Adrenal gland (tissue), 19 donors: ENCODE measurements at places on chromosomes 3 and 15.

- no peak for DNase-seq
Measured at GRCh38 chr15:100463515-100463914, 65.2 kb downstream of the CERS3 start.

DNA sequence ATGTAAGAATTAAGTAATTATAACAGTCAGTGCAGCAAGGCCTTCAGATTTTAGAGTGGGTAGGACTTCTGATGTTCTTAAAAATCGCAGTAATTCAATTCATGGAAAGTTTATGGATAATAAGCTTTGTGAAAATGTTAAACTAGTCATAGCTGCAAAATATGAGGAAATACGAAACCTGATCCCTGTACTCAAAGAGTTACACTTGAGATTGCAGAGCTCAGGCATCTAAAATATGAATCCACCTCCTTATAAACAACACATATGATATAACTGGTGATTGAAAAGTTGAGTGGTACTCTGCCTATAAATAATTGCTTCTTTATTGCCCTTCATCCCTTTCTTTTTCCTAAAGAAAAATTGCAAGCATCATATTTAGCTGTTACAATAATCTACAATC is 473.3 kb downstream of the OTOL1 start:
- DNase-seq = no peak

DNA sequence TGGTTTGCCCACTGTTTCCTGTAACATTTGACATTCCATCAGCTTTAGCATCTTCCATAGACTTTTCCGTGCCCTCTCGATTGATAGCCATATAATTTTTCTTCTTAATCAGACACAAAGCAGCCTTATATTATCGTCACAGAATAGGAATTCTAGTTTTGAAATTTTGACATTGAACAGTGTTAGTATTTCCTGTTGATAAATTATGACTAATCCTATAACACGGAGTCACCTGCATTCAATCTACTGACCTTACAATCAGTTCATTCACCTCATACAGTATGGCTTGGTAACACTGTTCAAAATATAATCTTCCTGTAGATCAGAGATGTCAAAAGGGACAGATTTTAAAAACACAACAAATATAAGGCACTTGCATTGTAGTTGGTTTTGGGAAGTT is 423.7 kb downstream of the C3orf38 start:
- DNase-seq = no peak

DNA sequence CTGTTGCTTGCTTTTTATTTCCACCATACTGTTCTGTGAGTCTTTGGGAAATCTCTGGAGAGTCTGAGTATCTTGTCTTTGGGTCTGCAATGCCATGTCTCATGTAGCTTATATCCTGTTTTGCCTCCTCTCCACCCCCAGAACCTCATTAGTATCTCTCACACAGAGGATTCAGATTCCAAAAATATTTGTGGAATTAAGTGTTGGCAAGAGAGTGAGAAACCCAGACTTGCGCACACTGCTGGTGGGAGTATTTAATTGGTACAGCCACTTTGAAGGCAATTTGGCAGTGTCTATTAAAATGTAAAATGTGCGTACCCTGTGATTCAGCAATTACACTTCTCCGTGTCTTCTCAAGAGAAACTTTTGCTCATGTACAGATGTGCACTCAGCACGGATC is 68.6 kb downstream of the ZNF621 start:
- DNase-seq = no peak

DNA sequence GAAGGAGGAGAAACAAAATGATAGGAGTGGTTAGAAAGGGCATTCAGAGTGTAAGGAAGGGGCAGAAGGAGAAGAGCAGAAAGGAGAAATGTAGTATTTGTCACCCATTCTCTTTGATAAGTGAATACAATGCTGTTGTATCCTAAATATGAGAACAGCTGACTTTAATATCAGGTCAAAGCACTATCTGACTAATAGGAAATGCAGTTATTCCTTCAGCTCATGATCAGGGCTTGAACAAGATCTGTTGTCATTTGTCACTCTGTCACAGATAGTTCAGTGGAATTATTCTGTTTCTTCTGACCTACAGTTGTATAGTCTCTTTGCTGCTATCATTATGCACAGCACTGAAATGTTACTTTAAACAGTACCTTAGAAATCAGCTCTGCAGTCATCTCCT is 149.4 kb downstream of the FRMD5 start:
- DNase-seq = no peak

DNA sequence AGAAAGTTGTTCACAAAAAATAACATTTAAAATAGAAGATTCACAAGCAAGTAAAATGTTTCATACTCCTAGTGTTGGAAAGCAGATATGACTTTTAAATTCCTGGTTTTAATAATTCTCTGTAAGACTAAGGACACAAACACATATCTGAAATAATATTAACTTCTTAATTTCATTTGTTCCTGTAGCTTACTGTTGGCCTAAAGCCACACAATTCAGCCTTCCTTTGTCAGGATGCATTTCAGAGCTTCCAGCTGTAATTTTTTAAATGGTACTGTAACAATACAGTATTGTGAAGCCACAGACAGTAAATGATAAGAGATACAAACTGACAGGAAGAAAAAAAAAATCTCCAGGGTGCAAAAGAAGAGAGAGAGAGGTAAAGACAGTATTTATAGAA is 84.2 kb downstream of the TMCC1 start:
- DNase-seq = no peak

GRCh38 chr15:71802770-71803169 is 7.6 kb upstream of the NR2E3 start:
- no peak for DNase-seq

DNA sequence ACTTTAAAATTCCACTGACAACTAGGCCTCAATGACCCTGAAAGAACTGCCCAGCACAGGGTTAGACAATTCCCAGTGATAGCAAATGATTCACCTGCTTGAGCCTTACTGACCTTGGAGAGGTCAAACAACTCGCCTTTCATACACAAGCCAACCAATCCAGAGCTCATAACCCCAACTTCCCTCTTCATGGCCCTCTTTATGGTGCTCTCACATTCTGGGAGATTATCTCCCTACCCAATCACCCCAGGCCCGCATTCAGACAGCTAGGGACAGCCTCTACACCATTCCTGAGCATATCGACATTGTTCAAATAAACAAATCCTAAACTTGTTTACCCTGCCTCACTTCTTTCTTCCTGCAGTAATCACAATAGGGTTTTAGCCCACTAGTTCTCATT is 32.2 kb upstream of the COLQ start:
- DNase-seq = peak; percentile 25

DNA sequence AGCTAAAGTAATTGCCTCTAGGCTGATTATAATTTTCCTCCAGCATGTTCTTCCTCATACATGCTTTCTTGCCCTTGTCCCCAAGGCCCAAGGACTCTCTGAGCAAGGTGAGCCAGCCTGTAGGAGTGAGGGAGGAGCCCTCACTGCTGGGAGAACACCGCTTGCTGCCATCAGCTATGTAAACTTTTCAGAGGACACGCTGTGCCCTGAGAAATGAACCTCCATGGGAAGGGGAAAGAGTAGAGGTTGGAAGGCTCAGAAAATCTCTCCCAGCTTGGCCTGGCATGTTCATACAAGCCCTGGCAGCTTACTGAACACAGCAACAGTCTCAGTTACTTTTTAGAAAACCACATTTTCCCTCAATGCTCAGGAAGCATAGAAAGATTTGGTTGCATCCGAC is 103.0 kb upstream of the SLC24A5 start:
- no peak for DNase-seq

DNA sequence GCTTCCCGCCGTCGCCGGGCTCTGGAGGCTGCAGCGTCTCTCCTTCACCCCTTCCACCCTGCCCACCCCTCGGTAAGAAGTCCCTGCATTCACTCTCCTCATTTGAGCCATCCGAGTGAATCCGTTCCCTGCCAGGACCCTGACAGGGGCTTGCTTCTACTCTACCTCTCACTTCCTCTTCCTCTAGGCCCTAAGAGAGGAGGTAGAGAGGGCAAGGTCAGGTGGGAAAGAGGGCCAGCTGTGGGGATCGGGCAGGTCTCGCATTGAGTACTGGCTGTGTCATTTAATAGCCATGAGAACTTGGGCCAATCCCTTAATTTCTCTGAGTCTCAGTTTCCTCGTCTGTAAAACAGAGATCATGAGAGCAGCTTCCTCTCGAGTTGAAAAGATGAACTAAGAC is 283.6 kb downstream of the UACA start:
- DNase-seq = no peak

GRCh38 chr15:55743729-55744655 is 1.0 kb upstream of the PRTG start:
- no peak for DNase-seq

DNA sequence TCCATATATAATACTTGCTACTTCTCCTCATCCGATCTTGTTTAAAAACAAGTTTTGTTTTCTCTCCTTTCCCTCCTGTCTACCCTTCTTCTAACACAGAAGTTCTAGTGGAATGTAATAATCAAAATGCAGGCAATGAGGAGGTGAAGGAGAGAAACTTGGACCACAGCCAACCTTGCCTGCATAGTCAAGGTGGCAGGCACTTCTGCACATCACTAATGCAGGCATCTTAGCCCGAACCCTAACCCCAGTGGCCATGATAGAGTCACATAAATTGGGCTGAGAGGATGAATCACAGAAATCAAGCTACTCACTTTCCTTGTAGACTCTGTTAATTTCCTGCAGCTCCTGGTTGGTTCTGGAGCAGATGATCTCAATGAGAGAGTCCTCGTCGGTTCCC is 41.0 kb downstream of the ANXA2 start:
- DNase-seq = no peak

GRCh38 chr3:143339451-143339850 is 219.9 kb downstream of the CHST2 start:
- DNase-seq = no peak

DNA sequence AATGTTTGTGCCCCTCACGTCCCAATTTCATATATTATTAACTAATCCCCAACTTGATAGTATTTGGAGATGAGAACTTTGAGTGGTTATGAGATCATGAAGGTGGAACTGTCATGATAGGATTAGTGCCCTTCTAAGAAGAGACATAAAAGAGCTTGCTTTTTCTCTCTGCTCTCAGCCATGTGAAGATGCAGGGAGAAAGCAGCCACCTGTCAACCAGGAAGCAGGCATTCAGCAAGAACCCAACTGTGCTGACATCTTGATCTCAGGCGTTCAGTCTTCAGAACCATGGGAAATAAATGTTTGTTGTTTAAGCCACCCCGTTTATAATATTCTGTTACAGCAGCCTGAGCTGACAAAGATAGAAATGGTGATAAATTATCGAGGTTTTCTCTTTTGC is 278.7 kb upstream of the KCNMB2 start:
- DNase-seq = no peak

- DNase-seq = no peak
Measured at GRCh38 chr15:47870956-47871625, 153.8 kb downstream of the SEMA6D start.

GRCh38 chr3:145197051-145197820 is 963.7 kb downstream of the PLOD2 start:
- DNase-seq = peak; percentile 45

GRCh38 chr3:52253314-52254304 is 8.1 kb downstream of the PPM1M start:
- DNase-seq = no peak

DNA sequence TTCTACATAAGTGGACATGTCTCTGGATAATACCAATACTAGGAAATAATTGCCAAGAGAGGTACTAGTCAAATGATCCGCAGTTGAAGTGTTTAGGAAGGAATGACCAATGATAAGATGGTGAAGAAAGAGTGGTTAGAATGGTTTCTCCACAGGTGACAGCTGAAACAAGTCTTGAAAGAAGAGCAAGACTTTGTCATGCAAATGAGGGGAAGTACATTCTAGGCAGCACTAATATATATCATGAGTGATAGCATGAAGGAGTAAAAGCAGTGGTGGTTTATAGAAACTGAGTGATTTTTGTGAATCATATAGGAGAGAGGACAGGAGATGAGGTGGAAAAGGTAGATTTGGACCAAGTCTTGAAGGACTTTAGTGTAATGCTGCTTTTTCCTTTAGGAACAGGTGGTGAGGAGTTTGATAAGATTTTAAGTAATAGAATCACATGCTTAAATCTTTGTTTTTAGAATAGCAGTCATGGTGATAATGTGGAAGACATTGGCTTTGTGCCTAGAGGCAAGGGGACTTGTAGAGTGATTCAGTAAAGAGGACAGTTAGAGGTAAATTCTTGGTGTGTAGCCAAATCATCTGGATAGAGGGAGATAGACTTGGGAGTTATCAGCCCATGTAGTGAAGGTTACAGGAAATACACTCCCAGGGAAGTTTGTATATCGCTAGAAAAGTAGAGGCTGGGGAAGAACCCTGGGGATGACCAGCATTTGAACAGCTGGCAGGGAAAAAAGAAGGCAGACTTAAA is 31.9 kb downstream of the SLMAP start:
- no peak for DNase-seq

GRCh38 chr3:171784937-171785336 is 25.3 kb downstream of the PLD1 start:
- no peak for DNase-seq

DNA sequence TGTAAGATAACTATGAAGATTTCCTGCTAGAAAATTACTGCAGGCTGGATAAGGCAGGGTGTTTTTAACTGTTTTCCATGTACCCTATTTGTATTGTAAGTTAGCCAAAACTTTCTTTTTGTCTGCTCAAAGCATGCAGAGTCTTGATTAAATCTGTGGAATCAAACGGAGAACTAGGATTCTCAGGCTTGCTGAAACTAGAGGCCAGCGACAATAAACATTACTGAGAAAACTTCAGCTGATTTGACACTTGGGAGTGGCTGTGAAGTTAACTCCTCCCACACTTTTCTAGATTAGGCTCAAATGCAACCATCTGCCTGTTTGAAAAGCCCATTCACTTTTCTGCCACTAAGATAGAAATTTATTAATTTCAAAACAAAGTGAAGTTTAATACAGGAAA is 153.2 kb upstream of the FRMD4B start:
- DNase-seq = no peak

GRCh38 chr3:180383332-180384020 is 218.5 kb upstream of the TTC14 start:
- DNase-seq = no peak

- peak; percentile 54 for DNase-seq
Measured at GRCh38 chr3:39147711-39148434, 5.5 kb downstream of the CSRNP1 start.

- DNase-seq = no peak
Measured at GRCh38 chr3:154844863-154845262, 235.3 kb upstream of the MME start.

- DNase-seq = no peak
Measured at GRCh38 chr3:42507761-42508335, 5.4 kb downstream of the VIPR1 start.

- DNase-seq = no peak
Measured at GRCh38 chr15:49621401-49621811, 558 bp downstream of the DTWD1 start.
